ENCODE measurements at places on chromosomes 2 and 18. TPM values are rescaled to one million over a fixed set of nuclear protein-coding genes. Genes with fewer than 3 reads are reported as not detected.

Gene C2orf66
- 0.19 TPM for total RNA-seq

Gene CKAP2L
- total RNA-seq = 0.69 TPM

Gene PDCD1
- total RNA-seq = 0.75 TPM

Gene PLGLB2
- total RNA-seq = 0.62 TPM

Gene PFN4
- not detected for total RNA-seq

Gene HNRNPLL
- total RNA-seq = 65.2 TPM

Gene MBD2
- 74.3 TPM for total RNA-seq

Gene TMEM247
- not detected for total RNA-seq

Gene PDE11A
- total RNA-seq = 1.2 TPM

Gene VWC2L
- total RNA-seq = not detected

Gene ELOA2
- not detected for total RNA-seq

All from aorta (tissue), 5 donors.